Right forelimb (tissue), 1 donor: ENCODE measurements at places on chromosomes 7 and 10.

DNA sequence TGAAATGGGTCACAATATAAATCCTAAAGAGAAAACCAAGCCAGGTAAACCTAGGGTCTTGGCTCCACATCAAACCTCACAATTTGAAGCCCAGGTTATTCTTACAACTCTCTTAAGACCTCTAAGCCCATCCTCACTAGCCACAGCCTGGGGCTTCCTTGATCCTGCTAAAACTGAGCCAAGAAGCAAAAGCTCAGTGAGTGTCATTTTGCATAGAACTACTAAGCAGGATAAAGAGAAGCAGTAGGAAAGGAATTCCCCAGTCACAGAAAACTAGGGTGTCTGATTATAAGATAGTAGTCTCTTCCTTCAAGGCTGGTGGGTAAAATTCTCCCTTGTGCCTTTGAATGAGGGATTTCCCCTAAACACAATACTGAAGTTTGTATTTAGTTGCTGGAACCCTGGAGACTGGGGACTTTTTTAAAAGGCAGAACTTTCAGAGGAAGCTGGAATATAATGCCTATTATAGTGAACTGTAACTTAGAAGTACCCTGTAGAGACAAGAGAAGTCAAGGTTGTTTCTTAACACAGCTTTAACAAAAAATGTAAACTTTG lies 196.6 kb upstream of the KIAA1217 start:
- DNase-seq = no peak

DNA sequence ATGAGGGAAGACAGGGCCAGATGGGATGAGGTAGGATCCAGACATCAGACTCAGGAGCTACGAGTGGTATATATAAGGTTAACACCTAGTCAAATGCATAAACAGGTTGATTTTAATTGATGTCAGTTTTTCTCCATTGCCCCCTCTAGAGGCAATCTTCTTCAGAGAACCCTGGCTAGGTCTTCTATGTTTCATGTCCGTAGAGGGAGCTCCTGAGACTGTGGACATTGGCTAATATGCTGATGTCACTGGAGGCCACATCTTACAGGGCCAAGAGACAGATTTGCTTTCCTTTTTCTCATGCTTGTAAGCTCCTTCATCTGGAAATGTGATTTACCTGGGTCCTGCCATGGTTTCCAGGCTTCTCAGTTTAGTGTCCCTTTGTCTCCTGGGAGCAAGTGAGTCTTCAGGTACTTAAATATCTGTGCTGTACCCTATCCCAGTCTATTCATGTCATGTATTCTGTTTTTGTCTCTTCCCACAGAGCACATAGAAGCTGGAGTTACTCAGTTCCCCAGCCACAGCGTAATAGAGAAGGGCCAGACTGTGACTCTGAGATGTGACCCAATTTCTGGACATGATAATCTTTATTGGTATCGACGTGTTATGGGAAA lies 161.6 kb upstream of the PRSS1 start:
- no peak for DNase-seq

DNA sequence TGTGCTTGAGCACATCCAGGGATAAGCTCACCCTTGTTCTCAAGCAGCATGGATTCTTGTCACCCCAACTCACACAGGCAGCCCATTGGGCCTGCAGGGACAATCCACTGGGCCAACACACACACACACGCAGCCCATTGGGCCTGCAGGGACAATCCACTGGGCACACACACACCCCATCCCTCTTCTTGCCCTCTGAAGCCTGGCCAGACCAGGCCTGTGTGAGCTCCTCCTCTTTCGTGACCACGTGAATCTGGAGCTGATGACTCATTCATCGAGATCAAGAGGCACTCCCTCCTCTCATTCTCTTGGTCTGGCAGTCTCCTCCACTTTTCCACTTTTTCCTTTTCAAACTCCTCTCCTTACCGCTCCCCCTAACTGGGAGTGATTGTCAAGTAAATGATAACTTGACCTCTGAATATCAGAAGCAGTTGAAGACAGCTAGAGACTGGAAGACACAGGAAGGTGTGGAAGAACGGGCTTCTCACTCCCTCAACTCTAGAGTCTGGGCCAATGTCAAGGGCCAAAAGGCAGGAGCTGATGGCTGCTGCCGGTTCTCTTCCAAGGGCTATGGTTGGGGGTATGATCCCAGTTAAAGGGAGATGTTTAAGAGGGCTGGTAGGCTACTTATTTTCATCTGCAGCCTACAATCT lies 89.7 kb downstream of the HIPK2 start:
- DNase-seq = no peak

- DNase-seq = no peak
Observed at GRCh38 chr7:45404622-45405021, 169.5 kb upstream of the ADCY1 start.

GRCh38 chr10:130607366-130607765 lies 471.2 kb downstream of the GLRX3 start:
- no peak for DNase-seq

DNA sequence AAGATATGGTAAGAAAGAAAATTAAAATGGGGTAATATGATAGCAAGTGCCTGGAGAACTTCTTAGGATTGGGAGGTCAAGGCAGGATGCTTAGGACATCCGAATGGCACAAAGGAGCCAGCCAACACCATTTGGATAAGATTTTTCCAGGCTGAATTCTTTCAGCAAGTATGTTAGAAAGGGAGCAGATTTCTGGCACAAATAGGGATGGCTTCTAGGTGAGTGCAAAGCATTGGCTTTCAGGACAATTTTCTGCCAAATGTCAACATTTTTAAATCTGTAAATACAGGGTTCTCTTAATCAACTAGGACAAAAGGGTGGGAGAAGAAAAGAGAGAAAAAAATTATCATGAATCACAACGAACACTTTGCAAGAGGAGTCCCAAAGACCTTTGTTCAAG lies 409.1 kb downstream of the GPAM start:
- no peak for DNase-seq

- no peak for DNase-seq
Observed at GRCh38 chr7:513521-514166, 6.0 kb downstream of the PDGFA start.

- DNase-seq = no peak
Observed at GRCh38 chr7:139362981-139363380, 3.3 kb downstream of the LUC7L2 start.

DNA sequence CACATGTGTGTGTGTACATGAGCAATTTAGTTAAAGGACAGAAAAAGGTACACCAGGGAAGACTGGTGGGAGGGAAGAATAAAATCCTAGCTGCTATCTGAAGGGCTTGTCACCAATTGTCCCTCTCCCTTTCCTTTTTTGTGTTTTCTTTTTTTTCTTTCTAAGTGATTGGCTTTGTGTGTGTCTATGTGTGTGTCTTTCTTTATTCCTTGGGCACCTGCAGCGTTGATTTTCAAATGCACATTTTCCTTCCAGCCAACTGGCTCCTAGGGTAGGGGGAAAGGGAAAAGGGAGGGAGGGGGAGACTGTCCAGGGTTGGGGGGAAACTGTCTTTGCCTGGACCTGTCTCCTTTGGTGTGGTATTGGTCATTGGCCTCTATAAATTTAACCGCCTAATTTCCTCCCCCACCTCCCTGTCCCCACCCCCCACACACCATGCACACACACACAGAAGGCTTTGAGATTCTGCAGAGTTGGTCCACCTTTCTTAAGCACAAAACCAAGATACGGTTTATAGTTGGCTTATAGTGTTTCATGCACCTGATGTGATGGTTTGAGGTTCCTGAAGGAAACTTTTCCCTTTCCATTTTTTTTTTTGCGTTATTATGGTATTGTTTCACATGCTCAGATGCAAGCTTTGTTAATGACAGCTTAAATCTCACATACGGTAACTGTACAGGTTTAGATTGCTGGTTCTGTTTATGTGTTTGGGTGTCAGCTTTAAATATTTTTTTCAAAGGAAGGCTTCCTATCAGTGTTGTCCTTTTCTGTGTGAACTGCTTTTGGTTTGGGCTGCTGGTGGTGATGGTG lies 2.6 kb downstream of the AUTS2 start:
- DNase-seq = no peak

GRCh38 chr10:126425032-126425431 lies 36.8 kb upstream of the ADAM12 start:
- no peak for DNase-seq

GRCh38 chr10:11610826-11611247 lies 613 bp downstream of the USP6NL start:
- DNase-seq = peak; percentile 58

- DNase-seq = no peak
Observed at GRCh38 chr7:106069471-106070200, 42.5 kb downstream of the SYPL1 start.

DNA sequence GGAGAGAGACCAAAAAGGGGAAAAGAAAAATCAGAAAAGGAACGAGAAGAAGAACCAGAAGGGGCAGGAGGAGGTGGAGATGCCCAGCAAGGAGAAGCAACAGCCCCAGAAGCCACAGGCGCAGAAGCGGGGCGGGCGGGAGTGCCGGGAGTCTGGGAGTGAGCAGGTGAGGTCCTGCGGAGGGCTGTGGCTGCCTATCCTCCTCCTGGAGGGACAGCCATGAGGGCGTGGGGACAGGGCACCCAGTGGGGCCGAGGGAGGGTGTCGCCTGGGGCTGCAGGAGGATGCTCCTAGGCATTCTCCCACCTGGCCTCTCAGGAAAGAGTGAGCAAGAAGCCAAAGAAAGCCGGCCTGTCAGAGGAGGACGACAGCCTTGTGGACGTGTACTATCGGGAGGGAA lies 11.8 kb downstream of the CALHM2 start:
- no peak for DNase-seq

DNA sequence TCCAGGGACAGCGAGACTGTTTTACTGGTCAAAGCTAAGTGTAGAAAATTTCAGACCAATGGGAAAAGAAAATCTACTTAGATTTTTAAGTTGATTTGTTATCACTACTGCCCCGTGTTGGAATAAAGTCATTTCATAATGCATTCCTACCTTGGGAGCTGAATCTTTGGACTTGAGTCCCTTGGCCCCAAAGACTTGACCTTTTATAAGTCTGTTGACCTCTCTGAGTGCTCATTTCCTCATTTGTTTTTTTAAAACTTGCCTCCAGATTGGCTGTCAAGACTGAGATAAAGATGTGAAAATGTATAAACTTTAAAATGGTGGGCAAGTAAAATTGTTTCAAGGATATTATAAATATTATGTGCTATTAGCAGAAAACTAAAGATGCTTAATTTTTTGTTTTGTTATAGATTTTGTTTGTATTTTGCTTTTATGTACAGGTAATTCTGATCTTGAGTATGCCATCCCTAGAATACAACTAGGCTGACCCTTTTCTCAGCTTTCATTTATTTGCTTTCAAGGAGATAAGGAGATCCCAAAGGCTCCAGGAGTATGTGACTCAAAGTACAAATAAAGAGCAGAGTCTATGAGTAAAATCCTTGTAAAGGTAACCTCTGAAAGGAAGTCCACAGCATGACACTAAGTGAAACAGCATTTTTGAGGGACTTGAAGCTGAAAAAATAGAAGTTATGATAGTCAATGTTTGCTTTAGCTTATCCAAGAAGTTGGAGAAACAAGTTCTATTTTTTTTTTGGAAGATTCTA lies 54.6 kb downstream of the TMEM26 start:
- DNase-seq = no peak

- no peak for DNase-seq
Observed at GRCh38 chr7:33157781-33158180, 28.4 kb downstream of the BBS9 start.

GRCh38 chr7:112124061-112124766 lies 82.0 kb downstream of the DOCK4 start:
- DNase-seq = no peak

DNA sequence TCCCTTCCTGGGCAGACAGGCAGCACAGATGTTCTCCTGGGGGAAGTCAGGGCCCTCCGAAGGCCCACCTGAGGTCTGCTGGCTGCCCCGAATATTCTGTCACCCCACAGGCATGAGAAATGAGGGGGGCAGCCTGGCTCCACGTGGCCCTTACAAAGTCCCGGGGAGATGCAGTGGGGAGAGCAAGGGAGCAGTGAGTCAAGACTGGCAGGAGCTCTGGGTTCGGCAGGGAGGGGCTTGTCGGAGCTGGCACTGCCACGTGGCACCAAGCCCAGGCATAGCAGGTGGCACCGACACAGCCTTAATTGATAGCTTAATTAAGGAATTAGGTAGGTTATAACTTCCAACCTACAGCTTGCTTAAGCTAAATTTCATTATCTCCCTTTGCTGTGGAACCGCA lies 163.9 kb downstream of the USP6NL start:
- DNase-seq = no peak

DNA sequence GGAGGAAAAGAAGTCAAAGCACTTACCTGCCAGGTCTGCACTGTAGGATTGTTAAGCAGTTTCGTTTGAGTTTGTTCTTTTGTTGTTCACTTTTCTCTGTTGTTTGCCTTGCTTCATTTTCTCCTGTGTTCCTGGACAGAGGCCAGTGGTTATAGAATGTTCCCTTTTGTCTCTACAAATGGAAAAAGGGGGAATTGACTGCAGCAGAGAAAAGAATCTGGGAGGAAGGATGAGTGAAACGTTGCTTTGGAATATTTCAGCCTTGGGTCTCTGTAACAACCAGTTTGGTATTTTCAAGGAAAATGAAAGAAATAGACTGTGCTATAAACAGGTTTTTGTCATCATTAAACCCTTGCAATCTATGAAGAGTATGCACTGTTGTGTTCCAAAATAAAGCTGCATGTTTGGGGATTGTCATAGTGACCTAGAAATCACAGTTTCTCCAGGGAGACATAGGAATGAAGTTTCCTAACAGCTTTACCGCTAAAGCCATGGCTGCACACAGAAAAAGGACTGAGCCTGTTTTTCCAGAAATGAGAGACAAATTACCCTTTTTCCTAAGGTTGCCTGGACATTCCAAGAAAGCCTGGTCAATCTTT lies 60.8 kb upstream of the HABP2 start:
- DNase-seq = no peak

DNA sequence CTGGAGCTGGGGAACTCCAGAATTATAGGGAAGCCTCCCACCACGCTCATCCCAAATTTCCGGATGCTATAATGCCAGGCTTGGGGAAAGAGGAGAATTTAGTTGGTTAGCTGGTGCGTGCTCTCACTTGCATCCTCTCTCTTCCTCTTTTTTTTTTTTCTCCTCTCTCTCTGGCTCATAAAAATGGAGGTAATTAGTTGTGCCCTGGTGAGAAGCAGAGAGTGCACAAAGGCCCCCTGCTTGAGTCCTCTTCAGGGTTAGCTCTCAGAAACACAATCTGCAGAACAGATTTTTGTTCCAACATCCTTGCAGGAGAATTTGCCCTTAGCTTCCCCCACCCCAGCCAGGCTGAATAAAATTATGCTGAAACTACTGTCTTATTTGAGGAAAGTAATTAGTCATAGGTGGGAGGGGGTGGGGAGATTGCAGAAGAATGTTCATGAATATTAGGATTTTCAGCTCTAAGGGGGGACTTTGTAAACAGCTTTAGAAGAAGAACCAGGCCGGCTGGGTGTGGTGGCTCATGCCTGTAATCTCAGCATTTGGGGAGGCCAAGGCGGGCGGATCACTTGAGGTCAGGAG lies 7.6 kb downstream of the SERPINE1 start:
- no peak for DNase-seq
